RPMI7951 (cell line): ENCODE measurements at places on chromosomes 5 and 9.
A peak's percentile ranks its signal among the peaks of the same experiment; 100 is the strongest.

- DNase-seq = peak; percentile 62
These were observed 43.0 kb upstream of the SHB start for GRCh38 chr9:38112049-38112448.

DNA sequence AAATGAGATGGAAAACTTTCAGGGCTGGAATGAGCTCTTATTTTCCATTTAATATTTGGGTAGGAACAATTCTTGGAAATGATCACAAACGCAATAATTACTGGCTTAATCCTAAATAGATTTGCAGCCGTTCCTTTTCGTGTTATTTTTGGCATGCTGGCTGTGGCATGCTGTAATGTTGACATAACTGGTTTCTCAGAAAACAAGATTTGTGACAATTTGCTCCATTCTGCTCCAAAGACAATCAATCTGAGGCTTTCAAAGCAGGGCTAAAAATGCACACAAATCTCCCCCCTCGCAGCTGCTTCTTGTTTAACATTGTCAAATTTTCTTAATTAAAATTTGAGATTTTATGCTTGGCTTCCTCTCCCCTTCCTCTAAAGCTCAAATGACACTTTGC lies 151.2 kb downstream of the TTC39B start:
- DNase-seq = no peak

DNA sequence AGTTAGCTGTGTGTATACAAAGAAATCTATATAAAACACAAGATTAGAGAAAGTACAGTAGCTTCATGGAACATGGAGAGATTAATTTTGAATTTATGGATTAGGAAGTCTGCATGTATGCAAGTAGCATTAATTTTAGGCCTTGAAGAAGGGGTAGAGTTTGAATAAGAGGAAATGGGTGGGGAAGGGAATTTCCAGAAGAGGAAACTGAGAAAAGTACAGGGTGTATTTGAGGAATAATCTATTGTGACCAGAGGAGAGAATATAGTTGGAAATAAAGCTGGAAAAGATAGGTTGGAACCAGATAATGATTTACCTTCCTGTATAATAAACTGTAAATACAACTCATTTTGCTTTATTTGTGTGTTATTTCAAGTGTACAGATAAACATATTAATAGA lies 53.6 kb downstream of the CWC27 start:
- no peak for DNase-seq

DNA sequence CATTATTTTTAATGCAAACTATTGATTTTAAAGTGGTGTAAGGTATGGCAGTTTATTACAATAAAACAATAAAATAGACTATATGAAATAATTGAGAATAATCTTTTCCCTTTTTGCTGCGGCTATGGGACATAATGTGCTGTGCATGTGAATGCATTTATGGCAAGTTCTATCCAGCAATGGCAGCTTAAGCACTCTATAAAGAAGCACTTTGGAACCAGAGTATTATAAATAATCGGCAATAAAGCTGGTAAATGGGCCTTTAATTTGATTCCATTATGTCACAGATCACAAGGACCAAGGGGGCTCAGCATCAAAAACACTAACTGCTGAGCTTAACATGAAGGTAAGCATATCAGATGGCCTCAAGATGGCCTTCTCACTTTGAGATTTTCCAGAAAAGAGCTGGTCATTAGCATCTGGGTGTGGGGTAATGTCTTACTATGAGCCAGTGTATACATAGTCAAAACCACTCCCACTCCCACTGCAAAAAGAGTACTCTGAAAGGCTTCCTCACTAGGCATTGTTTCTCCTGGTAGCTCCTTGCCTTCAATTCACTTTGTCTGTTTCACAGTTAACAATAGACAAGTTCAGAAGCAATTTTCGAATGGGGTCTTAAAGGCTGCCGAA lies 97.1 kb upstream of the ASTN2 start:
- no peak for DNase-seq

- DNase-seq = no peak
These were observed 110.9 kb downstream of the MEF2C start for GRCh38 chr5:88772047-88772446.

DNA sequence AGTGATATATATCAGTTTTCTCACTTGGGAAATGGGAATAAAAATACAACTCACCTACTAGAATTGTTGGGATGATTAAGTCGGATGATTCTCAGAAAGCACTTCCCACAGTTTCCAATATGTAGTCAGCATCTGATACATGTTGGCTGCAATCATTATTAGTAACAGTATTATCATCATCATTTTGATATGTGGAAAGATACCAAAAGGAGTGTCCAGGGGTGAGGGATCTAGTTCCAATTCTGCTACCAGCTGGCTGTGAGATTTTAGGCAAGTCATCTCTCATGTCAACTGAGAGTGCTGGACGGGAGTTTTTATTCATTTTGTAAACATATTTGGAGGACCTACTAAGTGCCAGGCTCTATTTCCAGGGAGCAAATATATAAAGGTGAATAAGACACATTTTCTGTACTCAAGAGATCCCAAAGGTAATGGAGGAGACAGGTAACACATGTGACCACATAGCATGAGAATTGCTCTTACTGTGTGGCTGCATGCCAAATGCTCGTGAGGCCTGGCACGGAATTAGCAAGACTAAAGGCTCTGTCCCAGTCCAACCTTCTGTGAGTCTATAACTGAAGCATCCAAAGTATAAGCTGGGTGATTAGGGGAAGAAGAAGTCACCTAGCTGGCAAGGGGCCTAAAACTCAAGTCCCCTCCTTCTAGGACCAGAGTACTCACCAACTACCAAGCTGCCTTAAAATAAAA lies 83.0 kb downstream of the GRIA1 start:
- DNase-seq = no peak

DNA sequence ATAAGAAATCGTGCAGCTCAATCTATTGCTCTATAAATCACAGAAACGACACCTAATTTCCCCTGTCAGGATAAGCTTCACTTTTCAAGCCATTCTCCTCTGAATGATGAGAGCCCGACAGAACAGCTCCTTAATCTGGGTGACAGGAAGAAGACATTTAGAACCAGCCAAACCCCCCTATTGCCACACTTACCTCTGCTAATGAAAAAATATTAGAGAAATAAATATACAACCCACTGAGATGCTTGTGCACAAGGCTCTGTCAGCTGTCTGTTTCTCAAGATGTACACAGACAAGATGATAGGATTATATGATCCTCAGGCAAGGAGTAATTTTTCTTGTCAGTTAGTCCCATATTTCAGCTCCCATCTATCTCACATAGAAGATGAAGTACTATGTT lies 57.5 kb upstream of the TRIM32 start:
- no peak for DNase-seq

- DNase-seq = peak; percentile 67
These were observed at the start of gene SERINC5 for GRCh38 chr5:80255811-80256712. Gene SERINC5 (minus strand): TSS chr5:80256048. CDS start chr5:80255922, 126 bp downstream.

GRCh38 chr9:70587201-70587600 lies 172.7 kb upstream of the KLF9 start:
- DNase-seq = peak; percentile 68

DNA sequence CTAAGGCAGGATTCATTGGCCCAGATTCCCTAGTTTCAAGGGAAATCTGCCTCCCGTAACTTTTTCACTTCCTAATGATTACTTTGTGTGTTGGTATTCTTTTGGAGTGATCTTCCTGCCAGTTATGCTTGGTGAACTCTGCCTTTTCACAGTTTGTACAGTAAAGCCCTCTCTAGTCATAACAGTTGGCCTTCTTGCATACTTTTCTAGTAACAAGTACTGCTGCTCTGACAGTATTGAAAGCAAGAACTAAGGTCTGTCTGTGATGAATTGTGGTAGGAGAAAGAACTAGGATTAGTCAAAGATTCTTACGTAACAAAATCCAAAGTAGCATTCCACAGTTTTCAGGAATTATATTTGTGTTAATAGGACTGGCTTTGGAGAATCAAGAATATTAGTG lies 1457.2 kb upstream of the WWC1 start:
- DNase-seq = no peak

GRCh38 chr5:93674866-93675459 lies 66.4 kb downstream of the POU5F2 start:
- no peak for DNase-seq

DNA sequence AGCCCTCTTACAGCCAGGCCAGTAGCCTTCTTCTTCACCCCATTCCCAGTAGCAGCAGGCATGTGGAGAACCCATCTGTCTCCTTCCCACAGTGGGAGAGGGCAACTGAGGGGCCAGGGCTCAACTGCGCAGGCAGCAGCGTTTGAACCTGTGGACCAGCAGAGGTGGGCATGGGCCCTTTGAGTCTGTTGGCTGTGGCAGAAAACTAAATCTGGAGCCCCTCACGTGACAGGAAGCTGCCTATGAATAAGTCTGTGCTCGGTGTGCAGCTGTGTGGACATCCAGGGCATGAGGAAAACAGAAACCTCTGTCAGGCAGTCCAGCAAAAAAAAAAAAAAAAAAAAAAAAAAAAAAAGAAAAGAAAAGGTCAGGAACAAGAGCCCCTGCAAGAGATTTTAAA lies 189.2 kb upstream of the NR3C1 start:
- peak; percentile 31 for DNase-seq

DNA sequence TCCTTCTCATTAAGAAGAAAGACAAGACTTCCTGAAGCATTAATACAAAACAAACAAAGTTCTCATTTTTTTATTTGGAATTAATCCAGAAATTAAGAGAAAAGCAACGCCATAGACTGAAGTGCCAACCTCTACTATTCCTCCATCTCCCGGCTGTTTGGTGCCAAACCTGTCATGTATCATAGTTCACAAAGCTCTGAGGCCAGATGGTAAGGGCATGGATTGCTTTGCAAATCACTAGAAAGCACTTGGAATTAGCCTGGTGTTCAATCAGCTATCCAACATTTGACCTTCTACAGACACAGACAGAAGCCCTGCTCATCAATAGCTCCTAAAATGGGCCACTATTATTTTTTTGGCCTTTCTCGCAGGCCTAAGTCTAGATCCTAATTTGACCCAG lies 33.8 kb downstream of the HTR1A start:
- DNase-seq = no peak

GRCh38 chr5:130141659-130142320 lies 237.5 kb downstream of the CHSY3 start:
- no peak for DNase-seq

DNA sequence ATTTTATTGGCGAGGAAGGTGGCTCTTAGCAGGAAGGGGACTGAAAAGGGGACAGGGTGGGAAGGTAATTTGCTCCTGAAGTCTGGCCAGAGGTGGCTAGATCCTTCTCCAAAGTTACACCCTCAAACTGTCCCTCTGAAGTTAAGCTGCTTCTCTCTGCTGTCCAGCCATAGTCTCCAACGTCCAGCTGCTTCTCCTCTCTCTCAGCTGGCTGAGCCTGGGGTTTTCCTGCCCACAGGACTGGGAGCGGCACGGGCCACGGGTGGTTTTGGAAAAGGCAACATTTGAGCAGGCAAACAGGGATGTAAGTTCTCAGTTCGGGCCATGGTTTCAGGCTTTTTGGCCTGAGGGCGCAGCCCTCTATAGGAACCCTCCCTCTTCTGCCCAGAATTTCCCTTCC lies 128.3 kb downstream of the YIPF5 start:
- DNase-seq = no peak
